ENCODE measurements at places on chromosomes 4 and X.

- no peak for DNase-seq
Observed at GRCh38 chr4:78780093-78780492, 3.9 kb downstream of the BMP2K start.

GRCh38 chr4:115537387-115537786 lies 424.0 kb upstream of the NDST4 start:
- DNase-seq: no peak

GRCh38 chrX:70411475-70411874 lies 11.6 kb upstream of the GDPD2 start:
- DNase-seq: no peak

GRCh38 chr4:155757745-155758265 lies 1.0 kb upstream of the GUCY1B1 start:
- DNase-seq: no peak

DNA sequence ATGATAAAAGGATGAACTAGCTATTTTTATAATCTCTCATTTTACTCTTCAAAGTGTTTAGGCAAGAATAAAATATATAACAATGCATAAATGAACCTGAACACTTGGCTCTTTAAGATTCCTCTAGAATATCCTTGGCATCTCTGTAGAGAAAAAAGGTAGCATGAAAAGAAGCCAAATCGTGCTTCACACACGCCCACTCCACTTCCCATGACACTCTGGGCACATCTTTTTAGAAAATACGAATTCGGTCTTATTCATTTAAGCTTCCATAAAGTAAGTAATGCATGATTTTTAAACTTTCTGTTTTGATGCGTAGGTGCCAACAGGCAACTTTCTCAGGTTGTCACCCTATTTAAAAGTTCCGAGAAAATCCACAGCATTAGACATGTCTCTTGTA lies 73.6 kb upstream of the SORBS2 start:
- DNase-seq: no peak

DNA sequence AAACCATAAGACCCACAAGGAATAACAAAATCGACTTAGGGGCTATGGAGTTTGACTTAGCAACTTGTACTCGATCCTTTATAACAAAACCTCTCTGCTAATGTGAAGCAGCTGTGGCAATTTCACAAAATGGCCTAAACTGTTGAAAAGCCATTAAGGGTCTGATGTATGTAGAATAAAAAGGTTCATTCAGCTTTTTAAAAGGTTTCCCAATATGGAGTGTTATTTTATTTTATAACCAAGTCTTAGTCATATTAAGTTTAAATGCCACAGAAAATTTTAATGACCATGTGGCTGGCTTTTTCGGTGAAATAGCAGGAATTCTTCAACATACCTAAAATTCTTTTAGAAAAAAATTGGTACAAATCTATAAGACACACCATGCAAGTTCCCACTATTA lies 291.8 kb upstream of the HAND2 start:
- no peak for DNase-seq

DNA sequence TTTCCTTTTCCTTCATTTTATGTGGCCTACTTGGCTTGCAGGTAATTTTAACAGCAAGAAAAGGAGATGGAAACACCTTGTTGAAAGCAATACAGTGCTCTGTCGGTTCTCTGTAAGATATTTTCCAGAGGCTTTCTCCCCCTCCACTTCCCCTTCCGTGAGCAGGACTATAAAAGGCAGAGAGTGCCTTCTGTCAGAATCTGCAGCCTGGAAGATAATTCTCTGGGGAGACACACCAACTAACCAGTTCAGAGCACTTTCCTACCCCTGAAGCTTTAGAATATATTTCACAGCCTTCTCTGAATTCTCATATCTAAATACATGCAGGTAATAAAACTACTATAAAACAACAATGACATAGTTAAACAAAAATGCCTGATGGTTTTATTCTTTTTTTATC lies 141.1 kb downstream of the IDS start:
- no peak for DNase-seq

DNA sequence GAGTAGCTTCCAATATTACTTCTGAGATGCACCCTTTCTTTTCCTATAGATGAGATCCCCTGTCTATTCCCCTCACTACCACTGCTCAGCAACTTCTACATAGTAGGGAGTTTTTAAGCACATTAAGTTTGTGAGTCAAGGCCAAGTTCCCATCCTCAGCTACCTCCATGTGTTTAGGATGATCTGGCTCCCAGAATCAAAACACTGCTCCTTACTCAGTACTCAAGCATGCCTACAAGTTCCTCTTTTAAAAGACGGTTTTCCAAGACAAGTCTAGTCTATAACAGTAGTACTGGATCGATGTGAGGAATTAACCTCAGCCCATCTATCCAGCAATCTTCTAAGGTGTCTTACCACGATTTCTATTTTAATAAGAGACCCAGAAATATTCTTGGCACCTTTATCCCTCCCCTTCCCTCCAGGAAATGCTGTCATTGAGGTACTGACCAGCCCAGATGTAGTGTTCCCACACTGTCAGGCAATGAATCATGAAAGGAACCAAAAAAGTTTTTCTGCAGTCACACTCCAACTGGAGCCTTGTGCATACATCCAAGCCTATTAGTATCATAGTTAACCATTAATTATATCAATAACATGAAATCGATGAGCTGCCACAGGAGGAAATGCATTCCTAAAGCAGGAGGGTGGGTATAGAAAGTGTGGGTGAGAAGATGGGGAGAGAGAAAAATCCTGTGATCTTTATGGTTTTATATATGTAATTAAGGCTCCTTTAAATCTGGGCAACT lies 29.6 kb downstream of the AREG start:
- DNase-seq: no peak

- peak; percentile 70 for DNase-seq
Observed at GRCh38 chrX:82087699-82088098, 885.8 kb downstream of the SH3BGRL start.

DNA sequence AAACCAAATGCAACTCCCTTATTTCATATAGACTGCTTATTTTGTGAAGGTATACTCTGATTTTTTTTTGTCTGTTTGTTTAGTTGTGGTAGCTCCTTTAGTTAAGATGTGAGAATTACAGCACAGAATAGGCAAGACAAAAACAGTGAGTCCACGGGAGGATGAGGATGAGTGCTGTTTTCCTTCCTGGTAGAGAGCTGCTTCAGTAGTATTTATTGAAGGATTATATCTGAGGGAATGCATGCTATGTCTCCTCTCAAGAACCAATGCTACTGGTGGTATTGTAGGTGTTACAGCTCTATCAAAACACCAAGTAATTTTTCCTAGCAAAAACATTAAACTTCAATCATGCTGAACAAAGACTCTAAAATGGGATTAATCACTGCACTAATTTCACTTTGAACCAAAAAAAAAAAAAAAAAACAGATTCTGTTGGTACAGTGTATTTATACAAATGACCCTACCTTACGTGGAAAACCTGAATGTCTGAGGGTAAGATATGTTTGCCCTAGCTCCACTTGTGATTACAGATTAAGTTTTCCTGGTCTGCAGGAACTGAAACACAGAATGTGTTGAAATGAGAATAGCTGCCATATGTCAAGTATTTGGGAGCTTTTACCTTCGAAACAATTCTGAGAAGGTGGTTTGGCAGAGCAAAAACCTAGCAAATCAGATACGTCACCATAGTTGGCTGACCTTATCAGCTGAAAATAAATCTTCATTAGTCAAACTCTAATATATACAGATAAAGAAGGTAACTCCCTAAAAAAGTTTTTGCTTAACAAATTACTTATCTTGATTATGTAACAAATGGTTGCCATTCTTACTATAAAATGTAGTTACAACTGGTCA lies 40.3 kb downstream of the PPP3CA start:
- DNase-seq: no peak

DNA sequence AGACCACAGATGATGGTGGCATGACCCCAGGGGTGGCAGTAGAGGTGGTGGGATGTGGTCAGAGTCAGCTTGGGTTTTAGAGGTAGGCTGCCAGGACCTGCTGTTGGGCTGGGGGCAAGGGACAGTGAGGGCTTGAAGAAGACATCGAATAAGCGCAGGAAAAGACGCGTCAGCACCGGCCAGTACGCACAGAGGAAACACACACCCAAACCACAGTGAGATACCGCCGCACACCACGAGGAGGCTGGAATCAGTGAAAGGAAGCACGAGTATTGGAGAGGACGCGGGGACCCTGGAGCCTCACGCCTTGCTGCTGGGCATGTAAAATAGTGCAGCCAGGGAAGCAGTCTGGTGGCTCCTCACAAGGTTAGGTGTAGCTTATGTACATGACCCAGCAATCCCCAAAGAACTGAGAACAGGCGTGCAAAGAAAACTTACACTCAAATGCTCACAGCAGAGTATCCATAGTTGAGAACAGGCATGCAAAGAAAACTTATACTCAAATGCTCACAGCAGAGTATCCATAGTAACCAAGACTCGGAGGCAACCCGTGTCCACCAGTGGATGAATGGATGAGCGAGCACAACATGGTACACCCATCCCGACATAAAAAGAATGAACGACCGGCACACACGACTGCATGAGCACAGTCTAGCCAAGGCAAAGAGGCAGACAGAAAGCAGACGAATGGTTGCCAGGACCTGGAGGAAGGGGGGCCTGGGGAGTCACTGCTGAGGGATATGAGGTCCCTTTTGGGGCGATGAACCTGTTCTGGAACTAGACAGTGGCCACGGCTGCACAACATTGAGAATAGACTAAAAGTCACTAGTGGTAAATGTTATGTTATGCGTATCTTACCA lies 13.3 kb downstream of the PDZD4 start:
- no peak for DNase-seq

DNA sequence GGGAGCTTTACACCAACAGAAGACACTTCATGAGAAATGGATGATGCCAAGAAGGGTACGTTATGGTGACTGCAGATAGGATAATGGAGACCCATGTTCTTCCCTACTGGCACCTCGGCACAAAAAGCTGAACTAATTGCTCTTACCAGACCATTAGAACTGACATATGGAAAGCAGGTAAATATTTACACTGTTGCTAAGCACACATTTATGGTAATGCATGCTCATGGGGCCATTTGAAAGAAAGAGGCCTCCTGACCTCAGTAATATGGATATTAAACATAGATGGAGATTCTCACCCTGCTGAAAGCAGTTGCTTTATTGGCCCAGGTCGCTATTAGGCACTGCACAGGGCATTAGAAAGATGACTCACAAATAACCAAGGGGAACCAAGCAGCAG lies 1759.6 kb downstream of the C4orf33 start:
- DNase-seq: peak; percentile 7

DNA sequence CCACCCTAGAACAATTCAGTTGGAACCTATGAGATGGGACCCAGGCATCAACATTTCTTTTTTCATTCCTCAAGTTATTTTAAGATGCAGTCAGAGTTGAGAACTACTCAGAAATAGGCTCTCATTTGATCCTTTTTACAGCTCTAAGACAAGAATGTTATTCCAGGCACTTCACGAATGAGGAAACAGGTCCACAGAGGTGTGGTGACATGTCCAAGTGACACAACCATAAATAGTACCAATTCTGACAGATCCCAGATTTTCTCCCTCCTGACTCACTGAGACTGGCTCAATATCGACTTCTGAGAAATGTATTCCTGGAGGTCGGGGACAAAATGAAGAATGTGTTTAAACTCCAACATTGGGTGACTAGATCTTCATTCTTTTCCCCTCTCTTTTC lies 11.1 kb downstream of the TCEANC start:
- DNase-seq: no peak

DNA sequence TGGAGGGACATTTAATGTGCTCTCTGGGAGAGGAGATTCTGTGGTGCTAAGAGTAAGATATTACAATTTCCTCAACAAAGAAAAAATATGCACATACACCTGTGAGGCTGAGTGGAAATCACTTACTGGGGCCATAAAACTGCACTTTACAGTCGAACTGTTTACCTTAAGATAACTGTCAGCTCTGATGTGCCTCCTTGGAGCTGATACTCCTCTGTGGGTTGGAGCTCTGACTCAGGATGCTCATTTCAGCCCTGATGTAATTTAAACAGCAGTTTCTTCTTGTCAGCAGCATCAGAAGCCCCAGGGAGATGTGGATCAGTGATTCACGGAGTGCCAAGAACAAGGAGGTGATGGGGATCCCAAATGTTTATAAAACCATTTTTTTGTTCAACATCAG lies 241.9 kb upstream of the SFRP2 start:
- no peak for DNase-seq

- no peak for DNase-seq
Observed at GRCh38 chrX:28398342-28398741, 188.9 kb upstream of the IL1RAPL1 start.

DNA sequence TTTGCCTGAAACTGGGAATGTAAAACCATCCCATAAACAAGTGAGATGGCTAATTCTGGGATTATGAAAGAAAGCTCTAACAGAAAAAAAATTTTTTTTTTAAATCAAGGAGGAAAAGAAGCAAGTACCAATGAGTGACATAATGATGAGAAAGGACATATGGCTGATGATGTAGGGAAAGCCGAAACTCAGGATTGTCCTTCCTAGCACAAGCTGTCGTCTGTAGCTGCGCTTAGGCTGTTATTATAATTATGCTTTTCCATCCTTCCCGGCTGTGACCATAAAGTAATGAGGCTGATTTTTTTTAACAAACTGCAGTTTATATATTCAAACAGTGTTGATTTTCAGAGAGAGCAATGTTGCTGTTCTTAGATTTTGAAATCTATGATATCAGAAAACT lies 209.8 kb upstream of the NOCT start:
- DNase-seq: no peak

DNA sequence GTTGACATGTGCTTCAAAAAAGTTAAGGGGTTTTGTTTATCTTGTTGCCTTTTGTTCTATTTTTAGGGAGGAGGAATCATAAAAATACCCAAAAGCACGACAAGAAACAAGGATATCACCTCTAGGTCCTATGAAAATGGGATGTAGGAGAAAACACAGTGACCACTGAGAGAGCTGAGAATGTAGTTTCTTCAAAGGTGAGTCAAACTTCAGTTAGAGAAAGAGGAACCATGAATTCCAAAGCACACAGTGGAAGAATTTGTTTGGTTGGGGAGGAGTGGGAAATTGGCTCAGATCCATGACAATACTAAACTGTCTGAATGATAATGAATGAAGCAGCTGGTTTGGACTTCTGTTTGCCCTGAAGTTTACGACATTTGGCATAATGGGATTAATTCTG lies 19.1 kb upstream of the FRYL start:
- DNase-seq: no peak

- no peak for DNase-seq
Observed at GRCh38 chrX:23901805-23902204, 5.9 kb downstream of the APOO start.

DNA sequence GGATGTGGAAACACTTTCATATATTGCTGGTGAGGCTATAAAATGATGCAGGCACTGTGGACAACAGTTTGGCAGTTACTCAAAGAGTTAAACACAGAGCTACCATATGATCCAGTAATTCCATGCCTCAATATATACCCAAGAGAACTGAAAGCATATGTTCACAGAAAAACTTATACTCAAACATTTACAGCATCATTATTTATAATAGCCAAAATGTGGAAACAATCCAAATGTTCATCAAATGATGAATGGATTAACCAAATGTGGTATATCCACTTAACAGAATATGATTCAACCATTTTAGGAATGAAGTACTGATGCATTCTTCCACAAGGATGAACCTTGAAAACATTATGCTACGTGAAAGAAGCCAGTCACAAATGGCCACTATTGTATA lies 603.8 kb downstream of the IQCM start:
- no peak for DNase-seq

- DNase-seq: no peak
Observed at GRCh38 chrX:150704030-150704613, 10.9 kb downstream of the MTMR1 start.

- no peak for DNase-seq
Observed at GRCh38 chr4:27915822-27916221, 1055.2 kb downstream of the STIM2 start.

- no peak for DNase-seq
Observed at GRCh38 chr4:74997948-74998729, 65.2 kb downstream of the PARM1 start.
